ENCODE measurements at places on chromosomes 5 and 9. TPM values are rescaled to one million over a fixed set of nuclear protein-coding genes. Genes with fewer than 3 reads are reported as not detected.
A peak's percentile ranks its signal among the peaks of the same experiment; 100 is the strongest.

- H3K4me1 ChIP-seq: peaks cover 8% of the 10 kb centered on the region
- no peak overlapping the region for H3K27ac ChIP-seq
- DNase-seq: no peak
- no peaks in the 10 kb centered on the region for H3K36me3 ChIP-seq
Measured at GRCh38 chr5:56097055-56097454, 102.3 kb upstream of the IL6ST start.

- H3K27me3 ChIP-seq: no peaks in the 10 kb centered on the region
- H3K27ac ChIP-seq: no peak overlapping the region
- H3K4me3 ChIP-seq: no peak overlapping the region
- DNase-seq: no peak
Measured at GRCh38 chr5:83313436-83313835, 158.1 kb upstream of the VCAN start.

DNA sequence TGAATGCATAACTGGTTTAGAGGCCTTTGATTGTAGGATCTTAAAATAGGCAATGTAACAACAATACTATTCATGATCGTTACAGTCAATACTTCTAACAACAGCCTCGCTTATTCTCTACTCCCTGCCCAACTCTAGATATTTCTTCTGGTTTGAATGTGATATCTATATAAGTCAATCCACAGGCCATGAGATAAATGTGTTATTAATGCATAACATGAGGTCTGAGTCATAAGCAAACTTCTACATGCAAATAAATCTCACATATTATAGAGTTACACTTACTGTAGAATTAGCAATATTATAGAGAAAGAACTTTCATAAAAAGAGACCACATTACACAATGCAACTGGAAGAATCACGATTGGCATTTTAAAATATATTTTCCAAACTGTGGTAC is 2.9 kb upstream of the ALDOB start:
- H3K36me3 ChIP-seq: no peaks in the 10 kb centered on the region
- H3K4me3 ChIP-seq: no peak overlapping the region
- H3K27ac ChIP-seq: no peak overlapping the region
- DNase-seq: no peak
- no peaks in the 10 kb centered on the region for H3K4me1 ChIP-seq

Gene GRIA1
- polyA plus RNA-seq: not detected

- no peaks in the 10 kb centered on the region for H3K4me1 ChIP-seq
- DNase-seq: no peak
- no peak overlapping the region for H3K27ac ChIP-seq
- no peaks in the 10 kb centered on the region for H3K36me3 ChIP-seq
- H3K4me3 ChIP-seq: no peak overlapping the region
- H3K27me3 ChIP-seq: no peaks in the 10 kb centered on the region
Measured at GRCh38 chr9:120970244-120970643, 43.6 kb upstream of the TRAF1 start.

Gene SVEP1
- polyA plus RNA-seq: 0.09 TPM

Gene STKLD1
- polyA plus RNA-seq: not detected

- H3K4me3 ChIP-seq: no peak overlapping the region
- DNase-seq: no peak
- H3K27ac ChIP-seq: no peak overlapping the region
- peaks cover 4% of the 10 kb centered on the region for H3K27me3 ChIP-seq
- no peaks in the 10 kb centered on the region for H3K36me3 ChIP-seq
- peaks cover 3% of the 10 kb centered on the region for H3K4me1 ChIP-seq
Measured at GRCh38 chr5:137470111-137470920, 28.8 kb downstream of the SPOCK1 start.

Gene PROP1
- polyA plus RNA-seq: not detected

- H3K36me3 ChIP-seq: no peaks in the 10 kb centered on the region
- DNase-seq: no peak
- H3K4me3 ChIP-seq: no peak overlapping the region
- peaks cover 22% of the 10 kb centered on the region for H3K4me1 ChIP-seq
- no peaks in the 10 kb centered on the region for H3K27me3 ChIP-seq
Measured at GRCh38 chr5:142095651-142096330, 12.8 kb upstream of the NDFIP1 start.

Gene ENHO
- not detected for polyA plus RNA-seq

DNA sequence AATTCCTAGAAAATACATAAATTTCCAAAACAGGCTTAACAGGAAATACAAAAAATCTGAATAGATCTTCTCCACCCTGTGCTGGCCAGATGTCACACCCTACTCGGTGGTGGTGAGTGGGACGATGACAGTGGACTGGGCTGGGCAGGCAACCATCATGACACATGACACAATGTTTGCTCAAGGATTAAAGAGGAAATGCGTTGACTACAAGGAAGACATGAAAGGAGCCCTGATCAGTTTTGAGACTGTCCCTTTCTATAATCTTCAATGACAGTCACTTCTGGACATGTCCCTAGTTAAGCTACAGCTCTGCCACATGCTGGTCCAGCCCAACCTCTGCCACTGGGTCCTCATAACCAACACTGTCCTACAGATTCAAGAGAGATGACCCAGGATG is 99.8 kb downstream of the ZDHHC21 start:
- H3K36me3 ChIP-seq: no peaks in the 10 kb centered on the region
- no peak overlapping the region for H3K27ac ChIP-seq

DNA sequence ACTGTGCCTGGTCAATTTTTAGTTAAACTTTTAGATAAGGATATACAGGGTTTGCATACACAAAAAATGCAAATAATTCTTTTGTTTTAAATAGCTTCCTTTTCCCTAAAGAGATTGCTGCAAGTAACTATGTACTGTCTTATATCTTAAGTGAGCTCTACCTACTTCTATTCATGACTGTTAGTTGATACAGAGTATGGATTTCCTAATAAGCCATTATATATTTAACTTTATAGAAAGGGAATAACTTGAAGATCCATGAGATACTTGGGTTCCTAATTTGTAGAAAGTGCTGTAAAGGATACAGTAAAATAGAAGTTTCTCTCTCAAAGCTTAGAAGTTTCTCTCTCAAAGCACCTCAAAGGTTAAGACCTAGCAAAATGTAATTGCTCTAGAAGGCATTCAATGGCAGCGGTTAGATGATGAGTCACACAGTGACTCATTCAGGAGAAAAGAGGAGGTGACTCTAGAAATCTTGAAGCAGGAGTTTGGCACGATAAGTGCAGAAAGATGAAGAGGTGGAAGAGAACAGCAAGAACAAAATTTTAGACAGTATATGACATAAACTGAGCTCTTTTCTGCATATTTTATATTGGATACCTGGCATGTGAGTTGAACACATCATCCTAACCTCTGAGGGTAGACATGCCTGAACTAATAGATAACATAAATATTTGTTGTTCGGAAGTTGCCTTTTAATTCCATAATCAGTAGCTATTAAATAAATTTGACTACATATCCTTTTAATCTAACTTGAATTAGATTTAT is 5.5 kb upstream of the DNAJC21 start:
- DNase-seq: peak; percentile 66
- peak overlapping the region; percentile 16 for H3K27ac ChIP-seq
- peaks cover 15% of the 10 kb centered on the region for H3K4me1 ChIP-seq

DNA sequence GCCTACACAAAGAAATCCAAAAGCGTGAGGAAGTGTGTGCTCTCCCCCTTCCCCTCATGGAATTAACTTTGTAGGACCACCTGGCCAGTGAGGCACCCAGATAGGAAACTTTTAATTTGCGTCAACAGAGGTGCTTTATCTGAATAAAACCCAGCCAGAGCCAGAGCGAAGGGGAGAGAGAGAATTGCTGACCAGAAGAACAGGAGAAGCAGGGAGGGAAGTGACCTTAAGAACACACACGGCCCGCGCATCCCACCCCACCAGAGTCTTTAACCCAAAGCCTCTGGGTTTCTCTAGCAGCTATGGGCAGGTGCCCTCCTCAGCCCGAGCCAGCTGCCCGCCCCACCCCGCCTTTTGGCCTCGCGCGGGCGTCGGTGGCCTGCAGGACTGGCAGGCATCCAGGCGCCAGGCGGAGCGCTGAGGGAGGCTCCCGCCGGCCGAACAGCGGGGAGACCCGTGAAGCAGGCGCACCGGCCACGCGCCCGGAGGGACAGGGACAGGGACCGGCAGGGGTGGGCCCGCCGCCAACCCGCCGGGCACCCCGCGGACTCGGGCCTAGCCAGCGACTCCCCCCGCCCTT is 580 bp downstream of the ERAP1 start:
- H3K4me1 ChIP-seq: peaks cover 22% of the 10 kb centered on the region
- H3K27ac ChIP-seq: peak overlapping the region; percentile 92
- H3K4me3 ChIP-seq: peak overlapping the region; percentile 67
- no peaks in the 10 kb centered on the region for H3K36me3 ChIP-seq
- no peak for DNase-seq

Gene INVS
- 21.1 TPM for polyA plus RNA-seq

DNA sequence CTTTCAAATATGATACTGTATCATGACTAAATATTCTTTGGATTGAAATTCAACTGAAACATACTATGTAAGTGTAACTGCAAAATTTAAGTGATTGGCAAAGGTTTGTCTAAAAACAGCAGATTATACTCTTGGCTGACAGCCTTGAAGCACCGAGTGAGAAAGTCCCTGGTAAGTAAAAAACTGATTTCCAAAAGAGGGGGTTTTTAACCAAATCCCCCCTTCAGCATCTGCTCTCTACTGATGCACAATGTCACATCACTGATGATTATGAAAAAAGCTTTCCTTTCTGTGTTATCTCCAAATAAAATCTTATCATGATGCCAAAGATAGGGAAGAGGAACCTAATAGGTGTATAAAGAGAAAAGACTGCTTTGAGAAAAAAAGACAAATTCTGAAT is 141.0 kb downstream of the MEF2C start:
- DNase-seq: no peak
- no peaks in the 10 kb centered on the region for H3K27me3 ChIP-seq
- H3K27ac ChIP-seq: no peak overlapping the region
- H3K4me3 ChIP-seq: no peak overlapping the region
- H3K4me1 ChIP-seq: no peaks in the 10 kb centered on the region

Gene MEGF10
- polyA plus RNA-seq: not detected

DNA sequence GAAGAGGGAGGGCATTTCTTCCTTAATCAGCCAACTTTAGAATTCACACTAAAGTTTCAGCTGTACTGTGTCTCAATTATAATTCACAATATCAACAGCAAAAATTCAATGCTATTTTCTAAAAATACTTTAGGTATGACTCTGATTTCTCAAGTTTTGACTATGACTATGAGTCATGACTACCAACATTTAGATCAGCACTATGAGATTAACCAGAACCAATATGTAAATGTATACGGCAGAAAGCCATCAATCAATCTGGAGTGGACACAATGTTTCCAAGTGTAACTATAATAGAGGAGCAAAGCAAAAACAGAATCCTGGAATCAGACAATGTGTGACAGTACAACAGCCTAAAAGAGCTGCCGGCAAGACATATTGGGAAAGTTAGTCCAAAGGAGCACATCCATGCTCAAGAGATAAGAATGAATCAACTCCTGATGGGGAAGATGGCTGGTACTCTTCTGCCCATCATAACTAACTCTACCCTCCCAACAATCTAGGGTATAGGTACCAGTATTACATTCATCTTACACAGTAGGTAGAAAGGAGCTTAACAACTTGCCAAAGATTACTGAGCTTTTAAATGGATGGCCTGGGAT is 294.4 kb downstream of the SEMA5A start:
- H3K4me3 ChIP-seq: no peak overlapping the region
- no peak for DNase-seq
- no peak overlapping the region for H3K27ac ChIP-seq
- peaks cover 3% of the 10 kb centered on the region for H3K4me1 ChIP-seq

GRCh38 chr5:107486489-107486888 is 184.2 kb downstream of the EFNA5 start:
- peaks cover 14% of the 10 kb centered on the region for H3K4me1 ChIP-seq
- DNase-seq: peak; percentile 56
- H3K27me3 ChIP-seq: no peaks in the 10 kb centered on the region

- peak overlapping the region; percentile 15 for H3K27ac ChIP-seq
- H3K36me3 ChIP-seq: no peaks in the 10 kb centered on the region
- DNase-seq: no peak
- H3K27me3 ChIP-seq: no peaks in the 10 kb centered on the region
Measured at GRCh38 chr5:61438298-61438970, 106.4 kb downstream of the ZSWIM6 start.

DNA sequence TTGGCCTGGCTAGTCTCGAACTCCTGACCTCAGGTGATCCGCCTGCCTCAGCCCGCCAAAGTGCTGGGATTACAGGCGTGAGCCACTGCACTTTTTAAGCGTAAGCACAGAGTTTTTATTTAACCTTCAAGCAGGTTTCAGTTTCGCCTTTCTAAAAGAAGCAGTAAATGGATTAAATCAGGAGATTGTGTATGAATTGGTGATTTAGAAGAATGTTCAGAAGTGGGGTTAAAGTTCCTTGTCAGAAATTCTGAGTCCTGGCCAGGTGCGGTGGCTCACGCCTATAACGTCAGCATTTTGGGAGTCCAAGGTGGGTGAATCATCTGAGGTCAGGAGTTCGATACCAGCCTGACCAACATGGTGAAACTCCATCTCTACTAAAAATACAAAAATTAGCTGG is 12.2 kb downstream of the HSPA4 start:
- H3K27me3 ChIP-seq: no peaks in the 10 kb centered on the region
- no peak overlapping the region for H3K27ac ChIP-seq
- no peak for DNase-seq
- H3K4me3 ChIP-seq: no peak overlapping the region
- peaks cover 12% of the 10 kb centered on the region for H3K4me1 ChIP-seq
- peaks cover 6% of the 10 kb centered on the region for H3K36me3 ChIP-seq

DNA sequence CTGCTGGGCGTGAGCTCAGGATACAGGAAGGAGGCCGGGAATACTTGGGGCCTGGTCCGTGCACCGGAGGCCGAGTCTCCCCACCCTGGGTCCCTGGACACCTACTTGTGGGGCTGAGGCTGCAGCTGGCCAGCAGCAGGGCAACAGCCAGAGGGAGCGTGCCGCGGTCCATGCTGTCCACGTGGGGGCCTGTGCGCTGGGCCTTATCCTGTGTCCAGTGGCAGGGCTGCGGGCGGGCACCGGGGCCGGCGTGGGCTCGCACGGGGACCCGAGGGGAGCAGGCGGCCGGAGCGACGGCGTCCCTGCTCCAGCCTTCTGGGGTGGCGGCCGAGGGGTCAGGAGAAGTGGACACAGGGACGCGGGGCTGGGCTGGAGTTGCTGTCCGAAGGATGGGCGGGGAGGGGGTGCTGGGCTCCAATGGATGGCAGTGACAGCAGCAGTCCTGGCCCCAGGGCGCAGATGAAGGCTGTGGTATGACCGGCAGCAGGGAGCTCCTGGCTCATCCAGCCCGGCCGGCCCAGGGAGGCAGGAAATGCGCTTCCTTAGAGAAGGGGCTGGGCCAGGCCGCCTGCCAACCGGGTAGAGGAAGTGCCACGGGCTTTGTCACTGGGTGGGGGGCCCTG is at the start of gene ENG:
Gene ENG (minus strand): TSS at position 475 of the 623 bp plus-strand sequence. CDS start 303 bp downstream, at position 172.
- DNase-seq: no peak
- H3K27me3 ChIP-seq: peaks cover 4% of the 10 kb centered on the region
- H3K27ac ChIP-seq: no peak within 1 kb of the TSS
- no peak within 1 kb of the TSS for H3K4me3 ChIP-seq

DNA sequence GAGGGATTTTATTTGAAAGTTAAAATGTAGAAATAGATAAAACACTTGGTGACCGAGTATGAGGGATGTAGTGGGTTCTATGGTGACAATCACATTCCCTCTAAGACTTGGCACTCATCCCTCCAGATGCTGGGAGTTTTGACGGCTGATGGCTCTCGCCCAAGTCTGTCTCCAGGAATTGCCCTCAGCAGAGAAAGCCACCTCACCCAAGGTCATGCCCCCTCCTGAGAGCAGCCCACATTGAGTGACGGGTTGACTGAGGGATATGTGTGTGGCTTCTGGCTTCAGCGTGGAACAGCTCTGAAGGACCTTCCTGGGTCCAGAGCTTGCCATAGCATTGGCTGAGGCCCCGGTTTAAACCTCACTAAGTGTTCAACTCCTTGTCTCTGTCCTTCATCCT is 19.4 kb downstream of the CAVIN4 start:
- no peaks in the 10 kb centered on the region for H3K36me3 ChIP-seq
- peaks cover 5% of the 10 kb centered on the region for H3K27me3 ChIP-seq
- DNase-seq: no peak
- H3K4me1 ChIP-seq: peaks cover 19% of the 10 kb centered on the region
- no peak overlapping the region for H3K27ac ChIP-seq

Data from keratinocyte (primary cell).